A172 (cell line): ENCODE measurements at places on chromosomes 7 and 10.

DNA sequence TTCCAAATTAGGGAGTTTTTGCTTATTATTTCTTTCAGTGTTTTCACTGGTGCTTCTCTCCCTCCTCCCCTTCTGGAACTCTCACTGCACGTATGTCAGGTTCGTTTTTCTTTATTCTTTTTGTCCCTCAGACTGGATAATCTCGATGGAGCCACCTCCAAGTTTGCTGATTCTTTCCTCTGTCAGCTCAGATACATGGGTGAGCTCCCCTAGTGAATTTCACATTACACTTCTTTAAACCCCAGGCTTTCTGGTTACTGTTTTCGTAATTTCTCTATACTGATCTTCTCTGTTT, 20.8 kb upstream of the NCAPG2 start:
- DNase-seq: no peak

DNA sequence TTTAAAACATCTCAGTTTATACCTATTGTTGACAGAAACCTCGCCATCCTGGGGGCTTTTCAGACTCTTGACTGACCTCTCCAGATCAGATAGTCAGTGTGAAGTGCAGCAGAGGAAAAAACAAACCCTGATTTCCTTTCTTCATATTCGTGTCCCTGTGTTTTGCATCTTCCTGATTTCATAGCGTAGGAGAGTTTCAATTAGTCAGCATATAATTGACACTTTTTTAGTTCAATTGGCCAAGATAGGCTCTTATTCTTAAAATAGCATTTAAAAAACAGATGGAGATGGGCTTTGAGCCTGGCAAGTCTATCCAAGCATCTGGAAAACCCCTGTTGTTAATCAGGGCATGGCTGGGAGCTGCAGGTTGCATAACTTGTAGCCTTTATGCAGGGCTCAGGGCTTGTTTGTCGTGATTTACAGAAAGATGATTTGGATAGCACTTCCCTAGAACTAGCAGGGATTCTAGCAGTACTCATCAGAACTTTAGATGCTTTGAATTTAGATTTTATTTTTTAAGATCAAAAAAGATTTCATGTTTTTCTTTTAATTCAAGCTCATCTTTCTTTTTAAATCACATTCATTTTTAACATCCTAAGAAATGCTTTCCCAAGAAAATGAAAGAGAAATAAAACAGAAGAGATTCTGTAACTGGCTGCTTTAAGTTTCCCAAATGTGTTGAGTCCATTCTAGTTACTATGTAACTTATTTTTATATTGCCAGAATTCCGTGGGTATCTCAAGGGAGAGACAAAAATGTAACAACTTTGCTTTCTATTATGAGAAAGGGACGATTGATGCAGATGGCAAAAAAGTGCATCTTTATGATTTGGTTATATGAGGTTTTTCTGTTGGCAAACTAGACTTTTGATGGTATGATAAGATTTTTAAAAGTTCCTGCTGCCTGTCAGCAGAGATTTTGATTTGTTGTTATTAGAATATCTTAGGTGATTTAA, 270.8 kb upstream of the FZD8 start:
- DNase-seq: peak; percentile 35

- no peak for DNase-seq
Observed at GRCh38 chr7:29397398-29397797, 166.2 kb upstream of the PRR15 start.

DNA sequence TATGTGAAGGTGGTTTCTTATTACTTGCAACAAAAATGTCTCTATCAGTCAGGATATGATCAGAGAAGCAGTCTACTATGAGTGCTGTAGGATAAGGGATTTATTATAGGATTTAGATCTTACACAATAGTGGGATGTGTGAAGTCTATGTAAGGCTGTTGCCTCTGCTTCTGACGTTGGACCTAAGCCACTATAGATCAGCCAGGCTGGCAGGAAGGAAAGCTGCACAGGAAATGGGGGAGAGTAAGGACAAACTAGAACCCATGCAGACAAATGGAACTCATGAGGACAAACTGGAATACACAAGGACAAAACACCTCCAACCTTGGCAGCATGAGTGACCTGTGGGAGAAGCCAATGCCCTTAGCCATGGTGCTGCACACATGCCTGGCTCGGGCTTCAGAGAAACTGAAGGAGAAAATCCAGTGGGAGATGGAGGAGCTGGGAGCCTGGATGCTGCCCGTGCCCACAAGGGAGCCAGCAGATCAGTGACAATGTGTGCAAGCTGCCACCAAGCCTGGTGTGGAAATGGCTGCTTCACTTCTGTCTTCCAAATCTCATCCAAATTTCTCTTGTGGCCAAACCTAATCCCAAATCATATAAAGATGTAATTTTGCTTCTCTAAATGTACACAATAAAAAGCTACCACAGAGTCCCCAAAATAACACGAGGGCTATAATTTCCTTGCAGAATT, 147.0 kb upstream of the PCGF5 start:
- no peak for DNase-seq

DNA sequence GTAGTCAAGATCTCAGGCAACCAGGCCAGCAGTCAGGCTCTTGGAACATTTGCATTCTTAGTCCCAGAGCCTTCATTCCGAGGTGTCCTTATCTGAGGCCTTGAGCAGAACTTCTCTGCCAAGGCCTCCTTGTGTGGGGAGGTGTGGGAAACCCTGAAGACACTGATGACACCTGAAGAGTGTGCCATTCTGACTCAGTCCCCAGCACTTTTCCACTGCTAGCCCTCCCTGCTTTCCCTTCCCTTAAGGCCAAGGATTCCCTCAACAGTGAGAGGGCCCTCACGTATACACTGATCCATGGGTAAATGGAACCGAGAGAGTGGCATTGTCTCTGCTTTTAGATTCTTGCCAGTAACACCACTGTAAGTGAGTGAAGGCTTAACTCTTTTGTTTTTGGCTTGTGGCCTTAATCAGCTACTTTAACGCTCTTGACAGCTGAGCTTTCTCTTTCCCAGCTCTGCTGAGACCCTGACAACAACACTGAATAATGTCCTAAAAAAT, 30.3 kb downstream of the TRDMT1 start:
- DNase-seq: no peak

DNA sequence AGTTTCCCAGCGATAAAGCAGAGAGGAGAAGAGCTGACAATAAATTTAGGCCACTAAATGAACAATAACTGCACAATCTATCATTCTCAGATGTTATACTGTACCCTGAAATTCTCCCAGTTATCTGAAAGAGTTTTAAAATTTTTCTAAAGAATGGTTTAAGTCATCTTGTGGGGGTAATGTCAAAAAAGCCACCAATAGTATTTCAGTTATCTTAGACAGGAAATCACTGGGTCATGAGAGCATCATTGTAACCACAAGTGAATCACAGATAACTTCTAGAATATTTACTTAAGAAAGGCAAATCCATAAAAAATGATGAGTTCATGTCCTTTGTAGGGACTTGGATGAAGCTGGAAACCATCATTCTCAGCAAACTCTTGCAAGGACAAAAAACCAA, 147.1 kb downstream of the DNAJB9 start:
- DNase-seq: peak; percentile 86

DNA sequence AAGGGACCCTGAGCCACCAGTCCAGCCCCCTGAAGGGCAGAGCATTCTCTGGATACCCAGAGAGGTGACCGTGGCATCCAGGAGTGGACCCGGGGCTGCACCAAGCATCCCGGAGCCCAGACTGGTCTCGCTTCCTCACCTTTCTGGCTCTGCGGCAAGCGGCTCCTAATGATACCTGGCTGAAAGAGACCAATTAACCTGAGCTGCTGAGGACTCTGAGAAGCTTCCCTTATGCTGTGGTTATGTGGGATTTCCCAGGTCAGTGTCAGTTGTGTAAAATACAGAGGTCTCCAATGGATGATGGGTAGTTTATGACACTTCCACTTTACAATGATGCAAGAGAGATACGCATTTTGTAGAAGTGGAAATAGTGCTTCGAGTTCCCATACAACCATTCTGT, 51.5 kb downstream of the PFKFB3 start:
- DNase-seq: no peak
